ENCODE measurements at places on chromosomes 2 and 18. TPM values are rescaled to one million over a fixed set of nuclear protein-coding genes. Genes with fewer than 3 reads are reported as not detected.

GRCh38 chr2:217192366-217192765 is 332.5 kb upstream of the TNP1 start:
- no peaks in the 10 kb centered on the region for H3K36me3 ChIP-seq
- DNase-seq: no peak
- no peaks in the 10 kb centered on the region for H3K4me1 ChIP-seq
- H3K4me3 ChIP-seq: no peak overlapping the region
- H3K27me3 ChIP-seq: no peaks in the 10 kb centered on the region
- H3K27ac ChIP-seq: no peak overlapping the region

DNA sequence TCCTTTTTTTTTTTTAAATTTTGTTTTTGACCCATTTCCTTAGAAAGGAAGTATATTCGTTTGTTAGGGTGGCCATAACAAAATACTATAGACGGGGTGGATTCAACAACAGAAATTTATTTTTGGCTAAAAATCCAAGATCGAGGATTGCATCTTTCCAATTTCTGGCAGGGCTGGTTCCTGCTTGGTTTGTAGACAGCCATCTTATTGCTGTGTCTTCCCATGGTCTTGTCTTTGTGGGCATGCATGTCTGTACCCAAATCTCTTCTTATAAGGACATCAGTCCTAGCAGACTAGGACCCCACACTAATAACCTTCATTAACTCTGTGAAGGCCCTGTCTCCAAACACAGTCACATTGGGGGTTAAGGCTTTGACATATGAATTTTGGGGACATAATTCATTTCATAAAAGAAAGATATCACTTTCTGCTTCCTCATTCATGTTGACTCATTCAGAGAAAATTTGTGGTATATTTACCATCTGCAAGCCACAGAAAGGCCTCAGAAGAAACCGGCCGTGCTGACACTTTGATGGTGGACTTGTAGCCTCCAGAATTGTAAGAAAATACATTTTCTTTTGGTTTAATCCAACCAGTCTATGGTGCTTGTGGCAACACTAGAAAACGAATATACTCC is 262.1 kb downstream of the LPIN1 start:
- H3K4me3 ChIP-seq: no peak overlapping the region
- H3K4me1 ChIP-seq: peaks cover 45% of the 10 kb centered on the region
- H3K36me3 ChIP-seq: no peaks in the 10 kb centered on the region
- no peaks in the 10 kb centered on the region for H3K27me3 ChIP-seq

Gene MAP2
- total RNA-seq: 3.1 TPM

- H3K27ac ChIP-seq: no peak overlapping the region
- H3K27me3 ChIP-seq: no peaks in the 10 kb centered on the region
- H3K4me3 ChIP-seq: no peak overlapping the region
- H3K4me1 ChIP-seq: no peaks in the 10 kb centered on the region
- no peaks in the 10 kb centered on the region for H3K36me3 ChIP-seq
These were observed 115.6 kb upstream of the NRP2 start for GRCh38 chr2:205566606-205567168.

Gene NR4A2
- 33.8 TPM for total RNA-seq

GRCh38 chr2:205730701-205731582 is 48.6 kb downstream of the NRP2 start:
- H3K4me1 ChIP-seq: no peaks in the 10 kb centered on the region
- H3K27ac ChIP-seq: no peak overlapping the region
- H3K36me3 ChIP-seq: no peaks in the 10 kb centered on the region
- DNase-seq: no peak
- no peak overlapping the region for H3K4me3 ChIP-seq
- no peaks in the 10 kb centered on the region for H3K27me3 ChIP-seq
